Fibroblast of the aortic adventitia (primary cell): ENCODE measurements at places on chromosomes 16 and 17.

DNA sequence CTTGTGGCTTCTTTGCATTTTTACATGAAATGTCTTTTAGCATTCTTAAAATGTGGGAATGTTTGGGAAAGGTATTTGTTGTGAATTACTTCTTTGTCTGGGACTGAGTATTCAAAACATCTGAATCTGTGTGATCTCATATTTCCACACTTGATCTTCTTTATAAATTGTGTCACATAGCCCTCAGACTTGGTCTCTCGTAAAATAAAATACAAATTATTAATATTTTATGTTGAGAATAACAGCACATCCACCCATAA is 81.9 kb downstream of the TUBD1 start:
- no peak for DNase-seq

GRCh38 chr16:3321816-3322215 is 16.5 kb downstream of the ZNF75A start:
- no peak for DNase-seq

- DNase-seq = peak; percentile 63
Observed at GRCh38 chr16:19835968-19836421, 48.7 kb downstream of the GPRC5B start.

GRCh38 chr16:11312718-11313492 is 31.8 kb upstream of the PRM1 start:
- peak; percentile 47 for DNase-seq

DNA sequence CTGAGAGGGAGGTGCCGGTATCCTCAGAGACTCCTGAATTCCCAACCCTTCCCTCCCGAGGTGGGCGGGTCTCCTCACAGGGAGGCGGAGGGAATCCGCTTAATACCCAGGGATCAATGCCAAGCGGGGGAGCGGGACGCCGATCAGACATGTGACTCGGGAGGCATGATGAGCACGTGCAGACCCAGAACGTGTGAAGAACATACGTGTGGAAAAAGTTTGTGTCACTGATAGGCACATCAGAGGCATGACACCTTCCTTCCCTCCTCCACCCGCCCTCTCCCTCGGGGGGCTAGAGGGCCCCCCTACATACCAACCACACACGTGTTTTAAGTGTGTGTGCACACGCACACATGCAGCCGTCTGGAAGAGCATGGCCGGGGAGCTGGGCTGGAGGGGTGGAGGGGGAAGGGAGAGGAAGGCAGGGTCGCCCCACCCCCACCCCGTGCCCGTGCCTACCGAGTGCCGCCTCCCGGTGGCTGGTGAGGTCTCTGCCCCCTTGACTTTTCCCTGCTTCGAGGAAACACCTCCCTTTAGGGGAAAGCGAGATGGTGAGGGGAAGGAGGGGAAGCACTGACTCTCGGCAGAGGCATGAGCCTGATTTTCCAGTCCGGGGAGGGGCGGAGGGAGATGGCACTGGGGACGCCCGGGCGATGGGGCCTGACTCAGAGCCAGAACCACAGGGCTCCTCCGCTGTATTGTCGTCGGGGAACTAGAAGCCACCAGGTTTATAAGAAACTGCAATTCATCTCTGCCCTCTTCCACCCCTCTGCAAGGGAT is 12.1 kb upstream of the TBX21 start:
- no peak for DNase-seq

- DNase-seq = no peak
Observed at GRCh38 chr16:75506107-75506506, 10.9 kb upstream of the CHST6 start.

DNA sequence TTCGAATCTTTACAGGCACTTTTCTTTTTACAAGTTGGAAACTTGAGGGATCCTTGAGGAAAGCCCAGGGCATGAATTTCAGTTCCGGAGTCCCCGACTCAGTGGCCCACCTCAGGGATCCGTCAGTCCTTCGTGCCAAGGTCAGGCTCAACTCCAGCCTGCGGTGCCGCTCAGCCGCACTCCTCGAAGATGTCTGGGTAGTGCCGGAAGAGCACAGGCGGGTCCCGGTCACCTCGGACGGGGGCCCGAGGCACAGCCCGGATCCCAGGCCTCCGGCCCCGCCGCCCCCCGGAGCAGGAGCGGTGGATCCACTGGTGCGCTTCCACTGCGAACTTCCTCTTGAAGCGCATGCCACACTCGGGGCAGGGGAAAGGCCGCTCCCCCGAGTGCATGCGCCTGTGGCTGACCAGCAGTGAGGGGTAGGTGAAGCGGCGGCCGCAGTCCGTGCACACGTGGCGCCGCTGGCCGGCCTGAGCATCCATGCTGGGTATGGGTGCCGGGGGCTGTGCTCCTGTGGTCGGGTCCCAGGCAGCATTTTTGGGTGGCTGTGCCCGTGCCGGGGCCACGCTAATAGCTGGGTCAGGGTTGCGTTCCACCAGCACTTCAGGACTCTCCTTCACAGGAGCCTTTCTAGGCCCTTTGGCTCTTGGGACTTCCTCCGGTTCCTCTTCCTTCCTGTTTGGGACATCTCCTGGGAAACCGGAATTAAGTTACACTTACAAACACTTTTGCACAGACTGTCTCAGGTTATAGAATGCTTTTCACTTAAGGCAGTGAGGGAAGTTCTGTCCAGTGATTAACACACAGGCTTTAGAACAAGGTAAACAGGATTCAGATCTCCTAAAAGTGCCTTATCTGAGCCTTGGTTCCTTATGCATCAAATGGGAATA is 1.5 kb downstream of the ZNF688 start:
- no peak for DNase-seq

GRCh38 chr17:34167354-34167753 is 87.7 kb upstream of the CCL2 start:
- DNase-seq = no peak

DNA sequence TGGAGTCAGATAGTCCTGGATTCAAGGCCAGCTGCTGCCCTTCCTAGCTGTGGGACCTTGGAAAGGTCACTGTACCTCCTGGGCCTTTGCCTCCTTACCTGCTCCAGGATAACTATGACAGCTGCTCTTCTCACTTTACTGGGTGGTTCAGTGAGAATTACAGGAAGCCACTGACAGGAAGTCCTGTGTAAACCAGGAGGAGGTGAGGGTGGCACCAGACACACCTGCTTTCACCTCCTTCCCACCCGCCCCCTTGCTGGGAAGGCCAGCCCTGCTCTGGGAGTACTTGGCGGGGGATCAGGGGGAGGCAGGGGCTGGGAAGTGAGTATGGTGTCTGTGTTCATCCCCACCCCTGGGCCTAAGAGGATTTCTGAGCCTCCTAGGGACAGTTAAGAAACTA is 42.6 kb downstream of the CPNE2 start:
- DNase-seq = no peak

GRCh38 chr17:26775219-26775822 is 518.6 kb upstream of the WSB1 start:
- DNase-seq = no peak

GRCh38 chr17:1612400-1612799 is 16.2 kb downstream of the SLC43A2 start:
- no peak for DNase-seq

DNA sequence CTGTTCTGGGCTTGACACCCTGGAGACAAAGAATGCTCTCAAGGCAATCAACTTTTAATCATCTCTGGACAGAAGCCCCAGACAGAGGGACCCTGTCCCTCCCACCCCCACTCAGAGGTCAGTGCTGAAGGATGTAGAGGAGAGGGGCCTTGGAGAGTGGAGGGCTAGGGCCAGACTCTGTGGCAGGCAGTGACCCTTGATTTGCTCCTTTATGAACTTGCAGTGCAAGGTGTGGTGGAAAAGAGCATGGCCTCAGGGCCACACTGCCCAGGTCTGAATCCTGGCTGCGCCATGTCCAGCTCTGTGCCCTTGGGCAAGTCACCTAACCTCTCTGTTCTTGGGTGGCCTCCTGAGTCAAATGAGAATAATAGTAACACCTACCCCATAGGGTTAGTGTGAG is 134.3 kb downstream of the TMEM132E start:
- DNase-seq = no peak

- DNase-seq = no peak
Observed at GRCh38 chr16:48978501-48978900, 303.1 kb downstream of the CBLN1 start.

DNA sequence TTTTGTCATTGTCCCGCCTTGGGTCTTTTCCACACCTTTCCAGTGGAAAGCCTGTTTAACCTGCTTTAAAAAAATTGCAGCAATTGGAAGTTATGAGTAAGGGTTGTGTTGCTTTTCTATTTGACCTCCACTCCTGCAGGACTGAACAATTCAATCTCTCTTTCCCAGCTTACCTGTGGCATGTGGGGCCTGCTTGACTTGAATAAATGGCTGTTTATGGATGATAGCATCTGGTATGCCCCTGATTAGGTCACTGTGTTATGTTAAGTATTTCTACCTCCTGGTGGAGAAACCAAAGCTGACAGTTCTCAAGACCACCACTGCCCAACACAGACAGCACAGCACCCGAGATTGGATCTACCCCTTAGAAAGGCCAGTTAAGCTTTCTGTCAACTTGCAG is 64.8 kb upstream of the NOG start:
- DNase-seq = no peak

- no peak for DNase-seq
Observed at GRCh38 chr17:4248504-4249277, 15.1 kb downstream of the ANKFY1 start.

- no peak for DNase-seq
Observed at GRCh38 chr17:77491921-77492445, 351.2 kb downstream of the SEC14L1 start.

GRCh38 chr17:72236980-72237633 is 116.3 kb downstream of the SOX9 start:
- DNase-seq = no peak

DNA sequence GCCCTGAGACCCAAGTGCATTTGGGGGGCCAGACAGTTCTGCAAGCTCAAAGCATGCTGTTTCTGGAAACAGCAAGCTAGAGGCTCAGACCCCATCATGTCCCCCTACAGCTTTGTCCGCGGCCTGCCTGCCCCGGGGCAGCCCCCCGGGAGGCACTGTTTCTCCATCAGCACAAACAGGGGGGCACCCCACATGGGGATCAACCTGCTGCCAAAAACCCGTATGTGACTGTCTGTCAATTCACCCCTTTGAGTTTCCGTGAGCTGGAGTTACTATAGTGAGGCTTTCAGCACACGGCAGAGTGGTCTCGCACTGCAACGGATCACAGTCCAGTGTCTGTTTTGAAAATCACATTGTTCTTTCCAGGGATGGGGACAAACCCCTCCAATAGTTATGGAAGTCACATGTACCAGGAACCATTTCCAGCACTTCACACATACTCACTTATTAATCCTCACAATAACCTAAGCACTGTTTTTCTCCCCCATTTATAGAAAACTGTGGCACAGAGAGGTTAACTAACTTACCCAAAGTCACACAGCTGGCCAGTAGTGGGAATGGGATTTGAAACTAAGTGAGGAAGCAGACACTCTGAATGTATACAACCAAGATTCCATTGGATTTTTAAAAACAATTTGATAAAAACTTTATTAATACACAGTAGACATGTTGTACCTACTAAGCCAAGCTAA is 269.0 kb downstream of the C16orf95 start:
- no peak for DNase-seq

DNA sequence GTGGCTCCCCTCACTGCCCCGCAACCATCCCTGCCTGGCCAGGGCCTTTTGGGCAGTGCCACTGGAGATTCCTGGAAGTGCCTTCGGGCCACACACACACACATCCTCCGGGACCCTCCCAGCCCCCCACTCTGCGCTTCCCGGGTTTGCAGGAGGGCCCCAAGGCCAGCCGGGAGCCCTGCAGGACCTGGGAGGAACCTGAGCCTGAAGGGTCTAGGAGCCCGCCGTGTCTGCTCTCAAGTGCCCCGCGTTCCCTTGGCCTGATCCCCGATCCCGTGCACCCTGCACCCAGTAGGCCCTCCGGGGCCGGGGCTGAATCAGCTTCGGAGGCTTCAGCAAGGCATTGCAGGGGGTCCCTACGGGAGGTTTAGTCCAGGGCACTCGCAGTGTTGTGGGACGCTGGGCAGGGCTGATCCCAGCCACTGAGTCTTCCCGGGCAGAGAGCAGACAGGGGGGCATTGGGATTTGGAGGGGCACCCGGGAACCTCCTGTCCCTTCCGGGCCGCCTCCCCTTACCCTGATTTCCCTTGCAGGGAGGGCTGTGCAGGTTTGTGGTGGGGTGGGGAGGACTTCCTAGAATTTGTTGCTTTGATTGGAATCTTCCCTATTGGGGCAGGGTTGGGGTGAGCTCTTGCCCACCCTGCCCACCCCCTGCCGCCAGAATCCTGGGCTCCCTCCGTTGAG is 36.9 kb downstream of the TMEM235 start:
- no peak for DNase-seq

- no peak for DNase-seq
Observed at GRCh38 chr17:74779948-74780400, 3.8 kb upstream of the NAT9 start.

- DNase-seq = no peak
Observed at GRCh38 chr17:19368229-19368628, 5.7 kb upstream of the B9D1 start.

GRCh38 chr17:63279498-63280230 is 166.4 kb downstream of the CYB561 start:
- DNase-seq = peak; percentile 78

DNA sequence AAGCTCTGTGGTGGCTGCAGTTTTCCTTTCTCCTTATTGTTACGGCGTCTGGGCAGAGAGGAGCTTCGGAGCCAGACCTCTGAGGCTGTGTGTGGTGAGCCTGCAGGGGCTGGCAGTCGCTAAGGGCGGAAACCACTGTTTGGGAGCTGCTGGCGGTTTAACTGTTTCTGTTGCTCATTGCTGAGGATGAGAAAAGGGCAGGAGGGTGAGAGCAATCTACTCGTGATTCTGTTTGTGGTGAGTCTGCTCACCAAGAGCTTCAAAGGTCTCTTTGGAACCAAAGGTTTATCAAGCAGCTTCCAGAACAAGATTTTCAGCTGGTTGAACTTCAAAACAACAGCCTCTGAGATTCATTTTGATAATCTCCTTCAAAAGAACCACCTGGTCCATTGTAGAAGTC is 143.9 kb downstream of the ANKFN1 start:
- DNase-seq = peak; percentile 41

DNA sequence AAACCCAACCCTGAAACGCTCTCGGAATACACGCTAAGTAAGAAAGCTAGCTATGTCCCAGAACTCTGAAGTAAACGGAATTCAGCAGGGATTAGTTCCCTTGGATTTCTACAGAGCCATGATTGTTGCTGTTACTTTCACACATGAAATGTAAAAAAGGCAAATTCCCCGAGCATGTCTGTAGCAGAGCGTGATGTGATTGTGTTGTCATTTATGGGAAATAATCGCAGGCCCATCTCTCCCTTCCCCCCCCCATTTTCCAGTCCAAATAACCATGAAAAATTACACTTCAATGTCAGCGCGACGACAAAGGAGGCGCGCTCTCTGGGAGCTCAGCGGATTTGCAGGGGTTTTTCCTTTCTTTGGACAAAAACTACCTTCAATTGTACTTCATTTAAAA is 209.0 kb downstream of the ZFHX3 start:
- no peak for DNase-seq

- no peak for DNase-seq
Observed at GRCh38 chr17:49442041-49442440, 27.4 kb upstream of the PHB1 start.
